ENCODE measurements at places on chromosomes 7 and 10. TPM values are rescaled to one million over a fixed set of nuclear protein-coding genes. Genes with fewer than 3 reads are reported as not detected.
A peak's percentile ranks its signal among the peaks of the same experiment; 100 is the strongest.

Gene CYP3A5
- polyA plus RNA-seq: 1.0 TPM

Gene CHST15
- 17.5 TPM for polyA plus RNA-seq

Gene OR2A42
- polyA plus RNA-seq: 0.97 TPM

Gene MSMB
- not detected for polyA plus RNA-seq

GRCh38 chr7:98668255-98668654, 51.2 kb downstream of the NPTX2 start:
- no peak for DNase-seq

- no peak for DNase-seq
Observed at GRCh38 chr10:93440591-93441091, 41.5 kb downstream of the MYOF start.

- no peak for DNase-seq
Observed at GRCh38 chr10:72883861-72884260, 9.7 kb upstream of the OIT3 start.

DNA sequence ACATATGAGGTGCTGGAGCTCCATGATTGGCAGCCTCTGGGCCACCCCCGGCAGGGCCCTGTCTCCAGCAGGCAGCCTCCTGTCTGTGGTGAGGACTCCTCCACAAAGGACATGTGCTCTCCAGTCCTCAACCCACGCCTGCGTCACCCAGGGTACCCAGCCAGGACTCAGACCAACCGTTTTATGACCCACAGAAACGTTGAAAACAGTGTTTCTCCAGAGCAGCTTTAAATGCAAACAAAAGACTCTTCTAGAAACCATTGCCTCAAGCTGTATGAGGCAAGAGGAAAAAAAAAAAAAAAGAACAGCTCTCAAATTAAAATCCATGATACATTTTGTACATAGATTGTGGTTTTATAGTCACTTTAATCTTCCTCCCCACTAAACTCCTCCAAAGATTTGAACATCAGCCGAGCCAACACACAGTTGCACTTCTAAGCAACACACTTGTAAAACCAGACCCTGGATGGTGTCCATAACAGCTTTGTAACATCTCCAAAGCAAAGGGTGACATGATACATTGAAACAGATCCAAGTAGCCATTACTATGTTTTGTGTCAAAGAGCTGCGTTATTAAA, 175.0 kb upstream of the LYZL2 start:
- no peak for DNase-seq

DNA sequence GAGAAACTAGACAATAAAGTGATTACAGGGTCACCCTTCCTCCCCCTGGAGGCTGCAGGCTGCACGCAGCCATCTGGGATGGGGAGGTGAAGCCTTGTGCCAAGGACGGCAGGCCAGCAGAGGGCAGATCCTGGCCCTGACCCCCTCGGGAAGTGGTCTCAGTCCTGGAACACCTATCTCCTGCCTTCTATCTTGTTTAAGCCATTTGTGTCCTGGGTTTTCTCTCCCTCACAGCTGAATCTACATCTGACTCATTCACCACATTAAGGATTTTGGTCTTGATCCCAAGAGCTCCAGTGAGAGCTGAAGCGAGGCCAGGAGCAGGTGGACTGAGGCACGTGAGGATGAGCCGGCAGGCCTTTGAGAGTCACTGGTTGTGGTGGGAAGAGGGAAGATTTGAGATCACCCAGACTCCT, 16.4 kb upstream of the PARP12 start:
- no peak for DNase-seq

- no peak for DNase-seq
Observed at GRCh38 chr7:158476331-158476932, 111.2 kb downstream of the PTPRN2 start.

GRCh38 chr7:41603985-41604384, 98.9 kb downstream of the INHBA start:
- DNase-seq: no peak

- DNase-seq: peak; percentile 56
Observed at GRCh38 chr10:52778511-52779392, 6.2 kb upstream of the MBL2 start.

DNA sequence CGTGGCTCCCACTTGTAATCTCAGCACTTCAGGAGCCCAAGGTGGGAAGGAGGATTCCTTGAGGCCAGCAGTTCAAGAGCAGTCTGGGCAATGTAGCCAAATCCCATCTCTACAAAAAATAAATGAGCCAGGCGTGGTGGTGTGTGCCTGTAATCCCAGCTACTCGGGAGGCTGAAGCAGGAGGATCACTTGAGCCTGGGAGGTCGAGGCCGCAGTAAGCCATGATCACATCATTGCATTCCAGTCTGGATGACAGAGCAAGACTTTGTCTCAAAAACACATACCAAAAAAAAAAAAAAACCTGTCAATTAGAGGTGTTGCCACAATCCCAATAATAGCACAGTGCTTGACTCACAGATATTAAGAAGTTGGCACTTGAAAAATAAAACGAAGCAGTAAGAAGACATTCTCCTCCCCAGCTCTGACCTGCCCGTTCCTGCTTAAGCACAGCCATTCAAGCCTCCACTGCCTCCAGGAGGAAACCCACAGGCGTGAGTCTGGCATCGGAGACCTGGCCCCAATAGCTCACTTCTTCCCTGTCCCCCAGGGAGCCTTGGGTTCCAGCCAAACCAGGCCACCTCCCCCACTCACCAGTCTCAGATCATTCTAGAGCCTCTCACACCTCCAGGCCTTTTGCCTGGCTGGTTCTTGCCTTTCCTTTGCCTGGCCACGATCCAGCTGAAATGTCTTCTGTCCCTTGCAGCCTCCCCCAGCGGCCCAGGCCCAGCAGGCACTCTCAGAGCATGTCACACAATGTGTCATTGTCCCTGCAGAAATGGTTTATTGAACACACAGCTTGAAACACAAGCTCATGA, 45.3 kb upstream of the GTF2I start:
- no peak for DNase-seq

GRCh38 chr10:130577039-130577438, 440.8 kb downstream of the GLRX3 start:
- no peak for DNase-seq

- DNase-seq: no peak
Observed at GRCh38 chr7:74094224-74095101, 10.9 kb downstream of the LIMK1 start.

- DNase-seq: no peak
Observed at GRCh38 chr10:43376828-43377423, 5.5 kb downstream of the FXYD4 start.

DNA sequence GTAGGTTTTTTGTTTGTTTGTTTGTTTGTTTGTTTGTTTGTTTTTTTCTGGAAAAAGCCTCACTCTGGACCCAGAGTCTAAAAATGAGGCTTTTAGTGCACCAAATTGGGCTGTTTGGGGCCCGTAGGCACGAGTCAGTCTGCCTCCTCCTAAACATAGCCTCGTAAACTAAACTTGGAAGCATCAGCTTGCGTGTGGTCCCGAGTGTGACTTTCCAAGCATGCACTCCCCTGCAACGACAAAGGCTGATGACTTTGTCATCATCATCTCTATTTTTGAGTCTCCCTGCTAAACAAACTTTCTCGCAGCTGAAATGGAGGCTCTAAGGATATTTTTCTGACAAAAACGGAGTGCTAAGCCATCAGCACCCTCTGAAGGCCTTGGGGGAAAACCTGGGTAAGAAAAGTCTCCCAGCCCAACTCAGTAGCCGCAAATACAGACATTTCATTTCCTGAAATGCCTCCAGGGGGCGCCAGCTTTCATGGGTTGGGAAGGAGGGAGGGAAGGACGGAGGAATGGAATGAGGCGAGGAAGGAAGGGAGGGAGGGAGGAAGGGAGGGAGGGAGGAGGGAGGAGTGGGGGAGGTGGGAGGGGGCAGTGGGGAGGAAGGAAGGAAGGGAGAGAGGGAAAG, 245.9 kb downstream of the KCNMA1 start:
- peak; percentile 56 for DNase-seq

DNA sequence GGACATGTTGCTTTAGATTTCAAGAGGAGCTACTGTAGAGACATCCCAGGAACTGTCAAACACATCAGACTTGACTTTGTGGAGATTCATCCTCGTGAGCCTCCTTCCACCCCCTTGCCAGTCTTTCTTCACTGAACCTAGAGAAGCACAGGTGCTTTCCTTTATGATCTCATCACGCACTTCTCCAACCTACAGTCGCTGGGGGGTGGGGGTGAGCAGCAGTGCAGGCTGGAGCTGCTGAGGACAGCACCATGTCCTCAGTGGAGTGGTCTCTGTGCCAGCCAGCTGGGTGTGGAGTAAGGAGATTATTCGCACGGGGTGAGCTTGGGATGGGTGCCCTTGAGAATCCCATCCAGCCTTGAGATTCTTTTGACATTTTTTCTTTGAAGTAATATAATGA, 88.1 kb downstream of the VOPP1 start:
- no peak for DNase-seq

- no peak for DNase-seq
Observed at GRCh38 chr10:129978980-129979379, 14.9 kb upstream of the EBF3 start.

DNA sequence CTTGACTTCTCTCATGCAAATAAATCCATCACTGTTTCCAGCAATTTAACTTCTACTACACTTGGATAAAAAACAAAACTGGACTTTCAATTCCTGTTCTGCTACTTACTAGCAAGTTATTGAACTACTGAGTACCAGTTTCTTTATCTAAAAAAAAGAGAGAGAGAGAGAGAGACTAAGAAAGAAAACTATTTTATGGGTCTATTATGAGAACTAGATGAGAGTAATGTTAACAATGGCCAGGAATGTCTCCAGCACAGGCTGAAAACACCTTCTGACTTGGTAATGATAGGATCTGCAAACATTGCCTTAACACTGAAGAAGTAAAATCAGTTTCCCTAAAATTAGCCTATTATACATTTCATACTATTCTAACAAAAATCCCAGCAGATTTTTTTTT, 5.2 kb downstream of the TSPAN12 start:
- DNase-seq: no peak

- DNase-seq: peak; percentile 53
Observed at GRCh38 chr10:108970016-108970415, 953.3 kb downstream of the XPNPEP1 start.

GRCh38 chr10:111724121-111724520, 459.4 kb downstream of the GPAM start:
- no peak for DNase-seq
